Stimulated activated CD8-positive, alpha-beta memory T cell treated with anti-CD3 and anti-CD28 coated beads, Interleukin-2, amount 100 ng/mL, for 1 hour (primary cell): ENCODE measurements at places on chromosomes 16 and 17.
A peak's percentile ranks its signal among the peaks of the same experiment; 100 is the strongest.

- no peak for DNase-seq
Measured at GRCh38 chr17:42904110-42904469, 3.5 kb downstream of the G6PC1 start.

GRCh38 chr17:45939395-45939794 is 45.0 kb downstream of the MAPT start:
- no peak for DNase-seq

- no peak for DNase-seq
Measured at GRCh38 chr17:37438141-37438540, 31.5 kb downstream of the TADA2A start.

DNA sequence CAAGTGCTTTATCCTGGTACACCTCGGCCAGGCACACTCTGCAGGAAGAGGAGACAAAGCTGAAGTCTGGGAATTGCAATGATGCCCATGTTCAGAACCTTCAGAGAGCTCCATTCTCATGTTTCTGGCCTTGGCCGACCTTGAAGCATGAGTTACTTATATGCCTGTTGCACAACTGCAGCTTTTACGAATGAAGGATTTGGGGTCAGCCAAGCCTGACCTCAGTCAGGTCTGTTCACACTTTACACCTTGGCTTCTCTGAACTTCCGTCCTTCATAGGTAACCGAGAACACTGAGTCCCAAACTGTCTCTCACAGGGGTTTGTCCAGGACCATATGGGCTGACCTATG is 66.7 kb downstream of the GTF3C1 start:
- DNase-seq: no peak

- no peak for DNase-seq
Measured at GRCh38 chr17:54974759-54975158, 6.2 kb downstream of the STXBP4 start.

DNA sequence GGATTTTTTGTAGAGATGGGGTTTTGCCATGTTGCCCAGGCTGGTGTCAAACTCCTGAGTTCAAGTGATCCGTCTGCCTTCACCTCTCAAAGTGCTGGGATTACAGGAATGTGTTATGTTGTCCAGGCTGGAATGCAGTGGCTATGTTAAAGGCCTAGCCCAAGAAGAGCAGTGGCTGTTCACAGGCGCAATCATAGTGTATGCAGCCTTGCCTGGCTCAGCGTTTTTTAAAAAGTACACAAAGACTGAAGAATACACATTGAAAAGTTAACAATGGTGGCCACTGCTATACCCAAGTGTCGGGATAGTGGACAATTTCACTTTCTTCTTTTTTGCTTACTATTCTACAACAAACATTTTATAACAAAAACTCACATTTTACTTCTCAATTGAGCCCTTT is 7.0 kb downstream of the DERL2 start:
- no peak for DNase-seq

DNA sequence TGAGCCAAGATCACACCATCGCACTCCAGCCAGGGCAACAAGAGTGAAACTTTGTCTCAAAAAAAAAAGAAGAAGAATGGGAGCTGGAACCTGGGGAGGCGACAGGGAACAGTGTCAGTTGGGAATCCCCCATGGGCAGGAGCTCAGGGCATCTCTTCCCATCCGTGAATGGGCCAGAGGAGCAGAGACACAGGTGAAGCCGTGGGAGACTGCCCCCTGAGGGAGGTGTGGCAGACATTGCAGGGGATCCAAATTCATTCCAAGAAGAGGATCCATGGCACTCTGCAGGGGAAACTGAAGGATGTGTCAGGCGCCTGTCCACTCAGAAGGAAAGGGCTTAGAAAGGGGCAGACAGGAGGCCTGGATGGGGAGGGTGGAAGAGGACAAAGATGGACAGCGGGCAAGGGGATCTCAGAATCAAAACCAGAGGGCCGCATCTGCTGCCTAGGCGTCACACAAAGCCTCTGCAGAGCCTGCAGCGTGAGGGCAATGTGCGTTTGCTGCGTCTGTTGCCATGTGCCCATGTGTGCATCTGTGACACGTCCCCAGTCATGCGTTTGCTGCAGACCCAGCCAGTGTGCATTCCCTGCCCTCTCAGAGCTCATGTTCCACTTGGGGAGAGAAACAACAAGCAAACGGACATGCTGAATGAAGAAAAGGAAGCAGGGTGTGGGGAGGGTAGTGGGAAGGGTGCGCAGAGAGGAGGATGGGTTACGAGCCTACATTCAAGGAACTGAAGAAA is 30.6 kb upstream of the TNRC6C start:
- DNase-seq: no peak

DNA sequence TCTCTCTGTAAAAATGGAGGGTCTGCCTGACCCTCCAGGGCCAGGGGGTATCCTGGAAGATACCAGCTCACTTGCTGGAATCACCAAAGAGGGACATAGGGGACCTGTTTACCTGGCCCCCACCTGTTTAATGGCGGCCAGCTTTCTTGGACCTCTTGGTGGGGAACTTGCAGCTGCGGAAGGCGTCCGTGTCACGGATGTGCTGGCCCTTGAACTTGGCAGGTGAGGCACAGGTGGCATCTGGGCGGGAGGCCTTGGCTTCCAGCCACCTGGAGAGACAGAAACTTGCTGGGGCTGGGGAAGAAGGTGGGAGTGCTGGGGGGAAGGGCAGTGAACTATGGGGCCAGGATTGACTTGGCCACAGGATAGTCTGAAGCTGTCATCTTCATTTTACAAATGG is 3.5 kb downstream of the CHAD start:
- DNase-seq: no peak

DNA sequence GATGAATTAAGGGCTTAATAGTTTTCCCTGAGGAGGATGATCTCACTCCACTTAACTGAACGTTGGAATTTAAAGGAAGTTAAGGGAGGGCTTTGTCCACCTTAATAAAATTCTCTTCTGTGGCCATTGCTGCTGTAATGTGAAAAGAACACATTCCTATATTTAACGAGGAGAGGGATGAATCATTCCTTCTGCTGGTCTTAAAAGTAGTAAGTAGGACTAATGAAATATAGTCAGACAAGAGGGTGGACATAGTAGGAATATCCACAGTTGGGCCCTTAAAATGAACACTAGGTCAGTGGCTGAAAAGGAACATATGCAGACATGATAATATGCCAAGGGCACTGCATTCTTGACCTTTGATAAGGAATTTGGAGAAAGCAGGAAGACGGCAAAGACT is 405.6 kb downstream of the PMP22 start:
- no peak for DNase-seq

GRCh38 chr17:43694081-43694870 is 32.6 kb upstream of the MEOX1 start:
- DNase-seq: peak; percentile 55

DNA sequence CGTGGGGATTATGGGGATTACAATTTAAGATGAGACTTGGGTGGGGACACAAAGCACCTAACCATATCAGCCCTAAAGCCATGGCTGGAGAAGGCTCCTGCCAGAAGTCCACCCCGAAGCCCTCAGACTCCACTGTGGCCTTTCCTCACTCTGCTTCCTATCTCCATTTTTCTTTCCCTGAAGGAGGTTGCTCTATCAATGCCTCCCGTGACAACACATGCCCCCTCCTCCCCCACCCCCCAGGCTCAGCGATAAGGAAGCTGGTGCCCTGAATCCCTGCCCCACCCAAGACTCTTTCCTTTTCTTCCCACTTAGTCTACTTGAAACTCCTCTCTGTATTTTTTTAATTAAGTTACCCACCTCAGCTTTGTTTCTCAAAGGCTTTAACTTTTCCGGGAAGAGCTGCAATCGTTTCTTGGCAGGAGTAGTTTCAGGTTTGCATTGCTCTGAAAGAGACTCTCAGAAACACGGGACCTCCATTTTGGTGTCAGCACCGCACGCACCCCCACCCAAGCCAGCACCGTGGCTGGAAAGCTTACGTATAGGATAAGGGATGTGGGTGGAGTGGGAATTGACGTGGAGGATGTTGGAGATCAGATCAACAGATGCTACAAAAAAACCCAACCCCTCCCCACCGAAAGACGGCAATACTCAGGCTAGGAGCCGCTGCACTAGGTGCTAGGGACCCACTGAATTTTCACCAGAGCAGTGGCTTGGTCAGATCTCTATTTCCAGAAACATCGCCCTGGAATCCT is 15.2 kb upstream of the CA4 start:
- DNase-seq: no peak

GRCh38 chr17:65514541-65514940 is 46.9 kb downstream of the AXIN2 start:
- no peak for DNase-seq

GRCh38 chr16:7910116-7910515 is 577.5 kb downstream of the RBFOX1 start:
- no peak for DNase-seq

DNA sequence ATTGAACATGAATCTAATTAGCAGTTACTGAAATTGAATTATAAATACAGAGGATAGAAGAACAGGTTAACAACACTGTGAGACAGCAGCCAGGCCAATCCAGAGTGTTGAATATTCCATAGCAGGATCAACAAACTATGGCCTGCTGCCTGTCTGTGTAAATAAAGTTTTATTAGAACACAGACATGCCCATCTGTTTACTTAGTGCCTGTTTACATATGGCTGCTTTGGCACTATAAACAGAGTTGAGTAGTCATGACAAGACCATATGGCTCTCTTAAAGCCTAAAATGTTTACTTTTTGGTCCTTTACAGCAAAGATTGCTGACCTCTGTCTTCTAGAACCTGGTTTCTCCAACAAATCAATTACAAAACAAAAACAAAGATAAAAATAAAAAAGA is 115.4 kb upstream of the CDC42EP4 start:
- no peak for DNase-seq

DNA sequence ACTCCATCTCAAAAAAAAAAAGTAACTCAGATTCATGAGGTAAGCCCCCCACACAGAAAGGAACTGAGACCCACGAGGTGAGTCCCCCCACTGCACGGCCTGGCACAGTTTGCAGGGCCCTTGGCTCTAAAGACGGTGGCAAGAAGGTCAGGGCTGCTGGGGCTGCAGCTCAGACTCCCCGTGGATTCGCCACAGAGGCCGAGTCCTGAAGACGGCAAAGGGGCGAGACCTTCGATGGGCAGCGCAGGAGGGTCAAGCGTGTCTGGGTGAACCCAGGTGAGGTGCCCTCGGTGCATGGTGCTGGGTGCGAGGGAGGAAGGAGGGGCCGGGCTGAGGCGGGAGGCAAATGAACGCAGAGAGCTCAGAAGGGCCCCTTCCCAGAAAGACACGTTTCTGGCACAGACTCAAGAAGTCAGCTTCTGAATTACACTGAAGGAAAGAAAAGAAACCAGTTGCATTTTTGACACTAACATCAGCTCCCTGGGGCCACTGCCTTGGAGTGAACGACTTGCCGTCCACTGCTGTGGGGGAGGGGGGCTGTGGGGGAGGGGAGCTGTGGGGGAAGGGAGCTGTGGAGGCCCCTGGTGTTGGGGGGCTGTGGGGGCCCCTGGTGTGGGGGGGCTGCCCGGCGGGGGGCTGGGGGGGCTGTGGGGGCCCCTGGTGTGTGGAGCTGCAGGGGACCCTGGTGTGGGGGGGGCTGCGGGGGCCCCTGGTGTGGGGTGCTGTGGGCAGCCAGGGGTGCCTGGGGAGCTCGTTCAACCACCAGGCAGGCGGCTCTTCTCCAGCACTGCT is 69.8 kb upstream of the METRNL start:
- no peak for DNase-seq

DNA sequence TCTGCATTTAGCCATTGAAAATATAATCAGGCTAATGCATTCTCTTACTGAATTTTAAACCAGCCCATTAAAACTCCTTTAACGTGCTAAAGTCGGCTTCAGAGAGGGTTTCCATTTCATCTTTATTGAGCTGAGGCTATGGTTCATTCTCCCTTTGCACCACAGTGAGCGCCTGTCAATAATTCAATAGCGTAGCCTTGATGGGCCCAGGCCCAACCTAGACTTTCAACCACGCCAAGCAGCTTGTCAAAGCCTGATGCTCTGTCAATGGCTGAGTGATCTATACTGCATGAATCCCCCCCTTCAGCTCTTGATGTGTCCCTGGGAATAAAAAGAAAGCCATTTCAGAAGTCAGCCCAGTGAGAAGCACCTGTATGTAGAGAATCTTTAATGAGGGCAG is 106.0 kb downstream of the RBFOX1 start:
- DNase-seq: no peak
